Activated T-helper 1 cell treated with anti-CD3 and anti-CD28 coated beads, Interleukin-12 subunit alpha, Interleukin-12 subunit beta, Interleukin-2, Interleukin-4 antibody, amounts not matched to agents 30 ng/mL and 10 ng/mL and 1 ng/mL, durations not matched to agents 14 hours and 24 hours and 36 hours (primary cell): ENCODE measurements at places on chromosomes 7 and 10.
A peak's percentile ranks its signal among the peaks of the same experiment; 100 is the strongest.

- no peak for DNase-seq
Observed at GRCh38 chr10:68471063-68471585, 649 bp downstream of the DNA2 start.

DNA sequence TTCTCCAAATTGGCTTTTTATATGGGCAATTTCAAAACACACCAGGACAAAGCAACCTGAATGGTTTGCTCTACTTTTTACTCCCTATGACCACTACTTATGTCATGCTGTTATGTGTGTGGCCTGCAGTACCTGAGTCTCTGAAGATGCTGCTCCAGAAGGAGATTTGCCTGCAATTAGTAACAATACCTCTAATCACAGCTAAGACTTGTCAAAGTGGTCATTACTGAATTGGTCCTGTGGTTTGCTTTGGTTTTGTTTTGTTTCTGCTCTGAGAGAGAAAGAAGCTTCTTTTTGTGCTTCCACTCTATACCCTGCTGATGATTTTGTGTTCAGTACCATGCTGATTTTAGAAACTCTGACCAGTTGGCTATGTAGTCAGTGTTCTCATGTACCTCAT lies 25.5 kb downstream of the HGF start:
- DNase-seq, result no peak

DNA sequence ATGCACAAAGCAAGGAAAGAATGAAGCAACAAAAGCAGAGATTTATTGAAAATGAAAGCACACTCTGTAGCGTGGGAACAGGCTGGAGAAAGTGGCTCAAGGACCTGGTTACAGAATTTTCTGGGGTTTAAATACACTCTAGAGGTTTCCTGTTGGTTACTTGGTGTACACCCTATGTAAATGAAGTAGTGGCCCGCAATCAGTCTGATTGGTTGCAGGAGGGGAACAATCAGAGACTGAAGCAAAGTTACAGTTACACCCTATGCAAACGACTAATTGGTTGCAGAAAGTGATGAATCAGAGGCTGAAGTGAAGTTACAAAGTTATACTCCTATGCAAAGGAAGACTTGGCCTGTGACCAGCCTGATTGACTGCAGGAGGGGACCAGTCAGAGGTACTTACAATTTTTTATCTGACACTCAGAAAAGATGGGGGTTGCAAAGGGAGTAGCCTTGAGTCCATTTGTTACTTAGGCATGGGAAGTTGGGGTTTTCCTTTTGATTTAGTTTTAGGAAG lies 3.6 kb upstream of the MTPN start:
- peak; percentile 59 for DNase-seq

DNA sequence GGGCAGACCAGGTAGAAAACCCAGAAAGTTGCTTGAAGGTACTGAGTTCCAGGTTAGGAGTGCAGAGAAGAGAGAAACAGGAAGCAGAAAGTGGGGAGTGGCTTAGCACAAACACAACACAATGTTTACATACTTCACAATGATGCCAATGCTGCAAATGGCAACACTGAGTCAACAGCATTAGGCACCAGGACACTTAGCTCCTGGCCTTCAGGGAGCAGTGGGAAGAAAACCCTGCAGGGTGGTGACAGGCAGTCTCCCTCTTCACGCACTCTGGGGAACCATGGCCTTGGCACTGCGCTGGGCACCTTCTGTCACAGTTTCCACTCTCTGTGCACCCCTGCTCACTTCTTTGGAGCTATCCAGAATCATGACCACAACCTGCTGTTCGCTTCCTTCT lies 7.3 kb downstream of the ICA1 start:
- DNase-seq, result no peak

DNA sequence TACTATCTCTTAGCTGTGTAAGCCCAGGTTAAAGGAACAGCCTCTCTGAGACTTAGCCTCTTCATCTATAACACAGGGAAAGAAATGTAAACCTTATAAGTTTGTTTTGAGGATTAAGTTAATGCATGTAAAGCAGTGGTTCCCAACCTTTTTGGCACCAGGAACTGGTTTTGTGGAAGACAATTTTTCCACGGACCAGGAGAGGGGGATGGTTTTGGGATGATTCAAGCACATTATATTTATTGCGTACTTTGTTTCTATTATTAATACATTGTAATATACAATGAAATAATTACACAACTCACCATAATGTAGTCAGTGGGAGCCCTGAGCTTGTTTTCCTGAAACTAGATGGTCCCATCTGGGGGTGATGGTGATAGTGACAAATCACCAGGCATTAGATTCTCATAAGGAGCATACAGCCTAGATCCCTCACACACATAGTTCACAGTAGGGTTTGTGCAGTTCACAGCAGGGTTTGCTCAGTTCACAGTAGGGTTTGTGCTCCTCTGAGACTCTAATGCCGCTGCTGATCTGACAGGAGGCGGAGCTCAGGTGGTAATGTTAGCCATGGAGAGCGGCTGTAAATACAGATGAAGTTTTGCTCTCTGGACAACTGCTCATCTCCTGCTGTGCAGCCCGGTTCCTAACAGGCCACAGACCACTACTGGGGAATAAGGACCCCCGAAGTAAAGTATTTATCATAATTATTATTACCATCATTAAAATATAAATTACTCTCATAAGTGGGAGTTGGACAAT lies 41.3 kb upstream of the ANK3 start:
- DNase-seq, result no peak

DNA sequence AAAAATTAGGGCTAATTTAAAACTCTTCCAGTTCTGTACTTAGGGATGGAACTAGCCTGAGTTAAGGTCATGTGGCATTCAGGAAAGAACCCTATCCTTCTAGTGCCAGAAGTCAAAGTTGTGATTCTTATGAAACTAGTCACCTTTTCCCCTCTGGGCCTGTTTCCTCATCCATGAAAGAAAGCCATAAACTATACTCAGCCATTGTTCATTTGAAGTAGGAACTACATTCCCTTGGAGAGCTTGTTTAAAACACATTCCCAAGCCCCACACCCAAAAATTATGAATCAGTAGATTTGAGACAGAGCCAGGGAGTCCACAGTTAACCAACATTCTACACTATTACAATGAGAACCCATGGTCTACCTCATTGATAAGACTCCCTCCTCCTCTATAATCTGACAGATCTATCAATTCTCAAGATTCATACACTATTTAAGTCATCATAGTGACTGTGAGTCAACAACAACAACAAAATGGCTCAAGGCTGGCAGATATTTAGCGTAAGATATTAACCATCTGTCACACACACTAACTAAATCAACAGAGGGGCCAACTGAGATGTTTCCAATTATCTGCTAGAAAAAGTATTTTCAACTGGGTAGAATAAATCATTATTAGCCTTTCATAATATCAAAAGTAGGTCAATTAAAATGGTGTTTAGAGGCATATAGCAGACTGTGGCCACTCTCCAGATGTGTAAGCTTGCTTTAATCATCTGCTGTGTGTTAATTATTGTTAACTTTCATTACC lies 102.3 kb downstream of the SLC25A13 start:
- DNase-seq, result no peak

DNA sequence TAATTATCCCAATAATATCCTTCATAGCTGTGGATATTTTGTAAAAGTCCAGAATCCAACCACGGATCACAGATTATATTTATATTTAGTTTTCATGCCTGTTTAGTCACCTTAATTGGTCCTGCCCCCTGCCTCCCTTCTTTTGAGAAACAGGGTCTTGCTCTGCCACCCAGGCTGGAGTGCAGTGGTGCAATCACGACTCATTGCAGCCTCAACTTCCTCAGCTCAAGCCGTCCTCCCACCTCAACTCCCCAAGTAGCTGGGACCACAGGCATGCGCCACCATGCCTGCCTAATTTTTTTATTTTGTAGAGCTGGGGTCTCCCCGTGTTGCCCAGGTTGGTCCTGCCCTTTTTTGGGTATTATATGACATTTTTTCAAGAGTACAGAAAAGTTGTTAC lies 129.4 kb downstream of the KAT6B start:
- no peak for DNase-seq

DNA sequence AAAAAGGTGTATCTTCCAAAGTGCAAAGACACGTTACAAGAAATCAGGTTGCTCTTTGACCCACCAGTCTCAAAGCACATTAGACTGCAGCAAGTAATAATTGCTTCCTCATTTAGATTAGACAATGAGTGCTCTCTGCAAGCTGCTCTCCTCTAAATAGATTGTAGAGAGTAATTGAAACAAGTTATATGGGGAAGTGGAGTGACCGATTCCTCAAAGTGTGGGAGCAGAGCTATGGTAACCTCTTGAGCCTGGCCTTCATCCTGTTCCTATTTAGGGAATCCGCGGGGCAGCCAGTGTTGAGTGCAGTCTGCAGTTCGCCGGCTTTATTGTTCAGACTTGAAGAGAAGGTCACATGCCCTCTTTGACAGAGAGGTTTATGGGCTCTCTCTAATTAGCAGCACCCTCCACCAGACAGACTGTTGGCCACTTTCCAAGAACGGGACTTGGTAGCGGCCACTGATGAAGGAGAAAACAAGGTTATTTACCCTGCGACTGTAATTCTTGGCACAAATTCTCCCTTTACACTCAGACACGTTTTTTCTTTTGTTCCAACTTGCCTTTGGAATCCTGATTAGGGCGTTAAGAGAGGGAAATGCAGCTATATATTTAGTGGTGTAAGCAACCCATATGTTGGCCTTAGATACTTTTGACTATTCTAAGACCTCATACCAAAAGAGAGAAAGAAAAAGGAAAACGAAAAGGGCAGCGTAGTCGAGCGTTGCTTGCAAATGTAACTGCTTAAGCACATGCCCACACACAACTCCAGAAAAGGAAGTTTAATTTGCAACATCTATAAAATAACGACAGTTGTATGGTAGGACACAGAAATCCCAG lies 107.5 kb downstream of the REEP3 start:
- no peak for DNase-seq

DNA sequence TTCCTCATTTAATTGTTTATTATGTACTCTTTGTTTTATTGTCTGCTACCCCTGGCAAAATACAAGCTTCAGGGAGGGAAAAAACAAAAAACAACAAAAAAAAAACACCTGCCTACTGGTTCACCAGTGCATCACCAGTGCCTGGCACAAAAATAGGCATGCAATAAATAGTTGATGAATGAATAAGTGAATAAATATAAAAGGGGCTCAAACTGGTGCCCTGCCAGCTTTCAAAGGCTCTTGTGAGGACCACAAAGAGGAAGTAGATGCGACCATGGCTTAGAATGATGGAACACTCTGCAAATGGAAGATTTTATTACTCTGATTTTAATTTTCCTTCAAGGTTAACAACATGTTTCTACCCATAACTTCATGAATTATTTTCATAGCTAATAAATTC lies 213.0 kb upstream of the INHBA start:
- DNase-seq, result no peak

DNA sequence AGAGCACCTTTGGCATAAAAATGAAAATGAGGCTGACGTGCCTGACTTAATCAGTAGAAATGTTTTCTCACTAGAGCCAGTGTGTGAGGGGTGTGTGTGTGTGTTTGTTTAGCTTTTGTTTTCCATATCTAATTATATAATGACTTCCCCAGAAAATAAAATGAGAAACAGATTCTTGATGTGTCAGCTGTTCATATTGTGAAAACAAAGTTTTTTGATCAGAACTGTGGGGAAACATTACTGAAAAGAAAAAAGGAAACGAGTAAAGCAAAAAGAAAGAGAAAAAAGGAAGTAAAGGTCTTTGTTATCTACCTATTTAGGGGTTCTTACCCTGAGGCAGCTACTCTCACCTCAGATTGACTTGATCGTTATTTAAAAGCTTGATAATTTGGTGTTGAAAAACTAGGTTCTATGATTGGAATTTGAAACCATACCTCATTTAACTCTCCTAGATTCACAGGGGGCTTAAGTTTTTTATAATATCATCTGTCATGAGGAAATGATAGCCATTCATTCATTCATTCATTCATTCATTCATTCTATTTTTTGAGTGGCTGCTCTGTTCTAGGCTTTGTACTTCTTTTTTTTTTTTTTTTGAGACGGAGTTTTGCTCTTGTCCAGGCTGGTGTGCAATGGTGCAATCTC lies 58.0 kb downstream of the CREM start:
- no peak for DNase-seq

GRCh38 chr10:23917251-23917840 lies 291.6 kb upstream of the KIAA1217 start:
- no peak for DNase-seq
